H9 (cell line): ENCODE measurements at places on chromosomes 13 and 19.

- no peak for DNase-seq
Measured at GRCh38 chr13:67632590-67632989, 402.5 kb upstream of the PCDH9 start.

GRCh38 chr19:58279042-58279924, 528 bp downstream of the ZNF8 start:
- peak; percentile 75 for DNase-seq

DNA sequence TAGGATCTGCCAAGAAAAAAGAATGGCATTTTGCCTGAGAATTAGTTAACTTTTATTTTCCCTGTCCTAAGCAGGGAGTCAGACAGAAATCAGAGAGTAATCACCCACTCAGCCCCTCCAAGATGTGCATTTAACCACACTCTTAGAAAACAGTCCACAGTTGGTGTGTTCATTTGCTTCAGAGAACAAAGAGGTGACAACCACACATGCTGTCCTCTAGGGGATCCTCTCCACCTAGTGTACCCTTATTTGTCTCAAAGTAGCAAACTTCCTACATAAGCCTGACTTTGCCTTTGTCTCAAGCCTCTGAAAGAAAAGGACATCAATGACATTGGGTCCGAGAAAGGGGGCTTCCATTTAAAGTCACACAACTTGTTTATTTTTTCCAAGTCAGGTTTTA, 107.0 kb upstream of the RFC3 start:
- DNase-seq = no peak

- no peak for DNase-seq
Measured at GRCh38 chr19:3591876-3592613, 6.8 kb downstream of the GIPC3 start.

GRCh38 chr13:57582032-57582431, 49.5 kb upstream of the PCDH17 start:
- peak; percentile 58 for DNase-seq

DNA sequence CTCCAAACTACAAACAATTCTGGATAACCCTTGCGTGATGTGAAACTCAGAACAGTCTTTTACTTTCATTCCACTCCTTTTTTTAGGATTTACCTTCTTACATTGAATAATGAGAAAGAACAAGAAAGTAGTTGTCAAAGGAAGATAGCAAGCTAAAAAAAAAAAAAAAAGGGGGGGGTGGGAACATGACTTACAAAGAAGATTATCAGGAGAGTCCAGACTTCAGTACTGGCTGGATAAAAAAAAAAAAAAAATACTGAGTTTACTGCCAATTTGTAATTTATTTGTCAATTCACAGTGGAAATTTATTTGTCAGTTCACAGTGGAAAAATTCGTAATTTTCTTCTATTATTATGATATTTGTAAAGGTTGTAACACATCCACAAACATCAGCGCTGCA, 792.4 kb upstream of the SLITRK5 start:
- DNase-seq = no peak

DNA sequence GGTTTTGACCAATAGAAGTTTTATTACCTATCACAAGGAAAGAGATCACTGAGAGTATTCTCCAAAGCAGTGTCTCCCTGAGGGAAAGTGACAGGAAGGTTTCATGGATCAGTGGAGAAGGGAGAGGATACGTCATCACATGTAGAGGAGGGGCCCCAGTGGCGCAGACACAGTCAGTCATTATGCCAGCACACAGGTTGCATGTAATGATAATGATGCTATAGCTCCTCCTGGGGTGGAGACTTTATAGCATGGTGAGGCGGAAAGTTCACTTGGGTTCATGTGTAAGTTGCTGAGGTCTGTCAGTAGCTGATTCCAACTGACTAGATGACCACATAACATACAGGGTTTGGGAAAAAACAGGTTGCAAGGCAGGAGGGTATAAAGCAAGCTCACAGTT, 88.8 kb downstream of the FNDC3A start:
- no peak for DNase-seq

GRCh38 chr19:16112778-16113177, 1.1 kb downstream of the RAB8A start:
- no peak for DNase-seq

GRCh38 chr19:3844596-3844995, 24.2 kb downstream of the ZFR2 start:
- DNase-seq = no peak

DNA sequence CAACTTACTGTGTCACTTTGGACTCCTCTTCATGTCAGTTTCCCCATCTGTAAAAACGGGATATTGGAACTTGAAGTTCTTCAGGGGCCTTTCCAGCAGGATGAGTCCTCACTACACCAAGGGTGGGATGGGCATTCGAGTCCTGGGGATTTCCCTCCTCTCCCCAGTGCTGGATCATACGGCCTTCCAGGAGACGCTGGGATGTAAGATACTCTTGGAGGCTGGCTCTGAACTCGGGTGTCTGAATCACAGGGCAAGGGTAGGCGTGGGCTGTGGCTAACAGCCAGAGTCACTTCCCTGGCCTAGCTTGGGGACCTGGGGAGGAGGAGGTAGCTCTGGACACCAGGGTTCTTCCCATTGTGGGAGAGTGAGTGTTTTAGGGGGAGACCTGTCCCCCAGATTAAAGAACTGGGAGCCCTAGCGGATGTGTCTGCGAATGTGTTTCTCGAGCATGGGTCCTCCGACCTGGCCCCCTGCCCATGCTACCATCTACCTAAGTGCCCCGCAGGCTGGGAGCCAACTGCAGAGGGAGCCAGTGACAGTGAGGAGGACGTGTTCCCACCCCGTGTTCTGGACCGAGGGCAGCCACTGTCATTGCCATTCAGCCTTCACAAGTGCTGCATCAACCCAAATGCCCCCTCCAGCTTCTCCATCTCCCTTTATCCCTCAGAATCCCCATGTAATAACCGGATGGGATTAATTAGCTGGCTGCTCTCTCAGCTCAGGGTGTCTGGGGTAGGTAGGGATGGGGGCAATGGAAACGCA, 2.4 kb upstream of the CYTH2 start:
- DNase-seq = no peak

DNA sequence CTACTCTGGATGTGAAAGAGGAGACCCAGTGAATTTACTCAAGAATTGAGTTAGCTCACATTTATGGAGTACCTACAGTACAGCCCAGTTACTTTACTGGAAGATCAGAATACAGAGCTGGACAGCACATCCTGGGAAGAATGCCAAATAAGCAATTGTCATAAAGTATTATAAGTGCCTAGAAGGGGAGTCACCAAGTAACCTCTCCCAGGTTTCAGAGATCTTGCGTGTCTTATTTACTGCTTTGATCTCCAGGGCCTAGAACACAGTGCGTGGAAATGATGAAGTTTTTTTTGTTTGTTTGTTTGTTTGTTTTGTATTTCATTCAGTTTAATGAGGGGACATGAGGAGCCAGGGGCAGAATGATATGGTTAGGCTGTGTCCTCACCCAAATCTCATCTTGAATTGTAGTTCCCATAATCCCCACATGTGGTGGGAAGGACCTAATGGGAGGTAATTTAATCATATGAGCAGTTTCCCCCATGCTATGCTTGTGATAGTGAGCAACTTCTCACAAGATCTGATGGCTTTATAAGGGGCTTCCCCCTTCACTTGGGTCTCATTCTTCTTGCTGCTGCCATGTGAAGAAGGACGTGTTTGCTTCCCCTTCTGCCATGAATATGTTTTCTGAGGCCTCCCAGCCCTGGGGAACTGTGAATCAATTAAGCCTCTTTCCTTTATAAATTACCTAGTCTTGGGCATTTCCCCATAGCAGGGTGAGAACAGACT, 5.2 kb downstream of the GARRE1 start:
- no peak for DNase-seq
